Left lung (tissue), 14 donors: ENCODE measurements at places on chromosomes 5 and 9.

DNA sequence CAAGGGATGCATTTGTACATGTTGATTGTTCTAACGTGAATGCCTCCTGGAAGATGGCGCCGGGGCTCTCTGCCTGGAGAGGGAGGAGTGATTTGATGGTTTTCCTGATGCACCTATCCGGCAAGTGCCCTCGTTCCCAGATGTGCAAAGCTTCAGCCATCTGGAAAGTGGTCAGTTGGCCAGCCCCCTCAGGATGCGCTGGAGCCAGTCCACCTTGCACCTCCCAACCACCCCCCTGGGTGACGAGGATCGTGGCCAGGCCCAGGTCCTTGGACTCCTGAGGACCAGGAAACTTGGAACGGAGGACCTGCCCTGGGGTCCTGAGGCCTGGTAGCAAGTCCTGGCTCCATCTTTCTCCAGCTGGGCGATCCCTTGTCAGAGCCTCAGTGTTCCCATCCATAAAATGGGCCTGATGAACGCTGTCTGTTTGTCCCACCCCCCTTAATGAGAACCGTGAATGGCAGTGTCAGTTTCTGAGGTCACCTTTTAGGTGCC lies 23.6 kb upstream of the RNU6ATAC start:
- DNase-seq = peak; percentile 26

GRCh38 chr9:133143639-133144141 lies 20.0 kb downstream of the GBGT1 start:
- no peak for DNase-seq

DNA sequence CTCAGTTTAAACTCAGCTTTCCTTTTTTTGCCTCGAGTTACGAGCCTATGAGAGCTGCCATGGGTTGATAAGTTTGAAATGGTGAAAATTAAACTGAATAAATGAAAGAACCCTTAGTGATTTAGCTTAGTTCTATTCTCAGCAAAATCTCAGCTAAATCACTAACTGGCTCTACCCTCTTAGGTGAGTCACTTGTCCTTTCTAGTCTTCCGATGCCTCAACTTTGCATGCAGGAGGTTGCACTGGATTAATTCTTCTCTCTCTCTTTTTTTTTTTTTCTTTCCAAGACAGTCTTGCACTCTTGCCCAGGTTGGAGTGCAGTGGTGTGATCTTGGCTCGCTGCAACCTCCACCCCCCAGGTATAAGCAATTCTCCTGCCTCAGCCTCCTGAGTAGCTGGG lies 83.9 kb downstream of the PAPPA start:
- DNase-seq = no peak

DNA sequence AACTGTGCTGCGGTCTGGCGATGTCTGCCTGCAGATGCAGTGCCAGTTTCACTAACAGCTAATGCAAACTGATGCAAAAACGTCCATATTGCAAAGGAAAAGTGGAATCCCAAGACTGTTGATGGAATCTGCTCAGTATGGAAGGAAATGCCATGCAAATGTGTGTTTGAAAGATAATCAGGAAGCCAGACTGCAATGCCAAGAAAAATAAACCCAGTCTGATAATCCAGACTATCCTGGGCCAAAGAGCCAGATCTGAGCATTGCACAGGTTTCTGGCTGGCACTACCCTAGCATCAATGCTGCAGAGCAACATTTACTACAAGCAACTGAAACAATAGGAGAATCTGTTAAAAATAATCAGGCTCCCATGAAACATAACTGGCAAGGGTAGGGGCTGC lies 130.3 kb downstream of the FSTL4 start:
- no peak for DNase-seq

DNA sequence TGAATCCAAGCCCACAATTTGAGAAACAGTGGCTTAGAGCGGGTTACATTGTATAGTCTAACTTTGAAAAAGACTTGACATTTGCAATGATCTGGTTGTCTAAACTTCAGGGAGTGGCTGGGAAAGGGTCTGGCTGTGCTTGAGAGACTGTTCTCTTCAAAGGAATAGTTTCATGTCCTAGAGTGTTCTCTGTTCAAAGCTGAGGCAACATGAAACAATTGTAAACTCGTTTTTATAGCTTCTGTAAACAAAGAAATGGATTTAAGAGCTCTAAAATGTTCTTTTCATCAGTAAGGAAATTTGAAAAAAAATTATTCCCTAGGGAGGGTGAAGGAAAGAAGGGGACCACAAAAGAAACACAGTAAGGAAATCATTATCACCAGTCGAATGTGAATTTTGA lies 41.6 kb downstream of the FOCAD start:
- no peak for DNase-seq

DNA sequence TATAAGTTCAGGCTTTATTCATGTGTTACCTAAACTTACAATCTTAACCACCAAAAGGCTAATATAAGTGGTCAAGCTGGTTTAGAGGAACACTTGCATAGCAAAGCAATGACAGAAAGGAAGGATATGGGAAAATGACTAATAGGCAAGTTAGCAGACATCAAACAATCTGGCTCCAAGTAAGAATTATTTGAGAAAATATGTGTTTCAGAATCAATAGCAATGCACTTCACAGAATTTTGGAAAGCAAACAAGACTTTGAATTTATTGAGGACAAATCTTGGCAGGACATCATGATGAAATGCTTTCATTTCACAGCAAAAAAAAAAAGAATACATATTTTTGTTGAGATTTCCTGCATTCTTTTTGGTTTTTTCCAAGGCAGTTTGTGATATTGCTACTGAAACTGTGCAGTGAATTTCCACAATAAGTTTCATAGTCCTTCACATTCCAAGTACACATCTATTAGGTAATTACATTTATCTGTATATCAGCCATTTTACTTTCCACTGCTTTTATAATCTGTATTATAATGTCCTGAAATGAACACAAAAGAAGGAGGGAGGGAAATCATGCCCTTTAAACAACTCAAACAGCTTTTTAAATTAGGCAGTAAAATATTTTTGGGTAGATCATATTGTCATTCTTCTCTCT lies 417.9 kb downstream of the NR2F1-AS1 start:
- no peak for DNase-seq

- no peak for DNase-seq
Measured at GRCh38 chr9:113892861-113893491, 16.9 kb downstream of the ZNF618 start.

DNA sequence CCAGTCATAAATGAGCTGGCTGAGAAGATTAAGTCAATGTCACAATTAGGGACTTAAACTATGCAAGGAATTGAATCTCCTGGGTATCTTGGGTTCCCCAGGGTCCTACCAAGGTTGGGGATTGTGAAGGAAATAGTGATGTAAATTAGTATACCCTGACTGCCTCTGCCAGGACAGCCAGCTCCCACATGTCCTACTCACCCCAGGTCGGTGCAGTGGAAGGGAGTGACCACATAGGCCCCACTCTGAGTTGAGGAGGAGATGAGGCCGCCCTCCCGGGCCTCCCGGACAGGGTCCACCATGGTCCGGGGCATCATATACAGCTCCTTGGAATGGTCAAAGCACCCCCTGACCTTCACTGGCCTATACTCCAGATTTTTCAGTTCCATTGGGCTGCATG lies 2.7 kb downstream of the SURF1 start:
- DNase-seq = no peak

DNA sequence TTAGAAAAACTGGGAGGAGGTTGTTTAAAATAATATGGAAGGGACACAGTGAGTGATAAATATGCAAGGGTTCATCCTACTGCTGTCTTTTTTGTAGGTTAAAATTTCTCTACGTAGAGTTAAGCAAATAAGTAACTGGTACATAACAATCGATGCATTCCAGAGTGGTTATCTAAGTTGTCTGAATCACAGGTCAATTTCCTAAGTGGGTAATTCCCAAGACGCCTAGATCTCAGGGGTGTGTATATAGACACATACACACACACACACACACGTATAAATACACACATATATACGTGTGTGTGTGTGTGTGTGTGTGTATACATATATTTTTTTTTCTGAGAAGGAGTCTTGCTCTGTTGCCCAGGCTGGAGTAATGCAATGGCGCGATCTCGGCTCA lies 22.3 kb downstream of the CAAP1 start:
- no peak for DNase-seq

GRCh38 chr9:123657941-123658340 lies 272.0 kb downstream of the DENND1A start:
- no peak for DNase-seq

GRCh38 chr9:18601956-18602355 lies 128.0 kb downstream of the ADAMTSL1 start:
- DNase-seq = no peak

DNA sequence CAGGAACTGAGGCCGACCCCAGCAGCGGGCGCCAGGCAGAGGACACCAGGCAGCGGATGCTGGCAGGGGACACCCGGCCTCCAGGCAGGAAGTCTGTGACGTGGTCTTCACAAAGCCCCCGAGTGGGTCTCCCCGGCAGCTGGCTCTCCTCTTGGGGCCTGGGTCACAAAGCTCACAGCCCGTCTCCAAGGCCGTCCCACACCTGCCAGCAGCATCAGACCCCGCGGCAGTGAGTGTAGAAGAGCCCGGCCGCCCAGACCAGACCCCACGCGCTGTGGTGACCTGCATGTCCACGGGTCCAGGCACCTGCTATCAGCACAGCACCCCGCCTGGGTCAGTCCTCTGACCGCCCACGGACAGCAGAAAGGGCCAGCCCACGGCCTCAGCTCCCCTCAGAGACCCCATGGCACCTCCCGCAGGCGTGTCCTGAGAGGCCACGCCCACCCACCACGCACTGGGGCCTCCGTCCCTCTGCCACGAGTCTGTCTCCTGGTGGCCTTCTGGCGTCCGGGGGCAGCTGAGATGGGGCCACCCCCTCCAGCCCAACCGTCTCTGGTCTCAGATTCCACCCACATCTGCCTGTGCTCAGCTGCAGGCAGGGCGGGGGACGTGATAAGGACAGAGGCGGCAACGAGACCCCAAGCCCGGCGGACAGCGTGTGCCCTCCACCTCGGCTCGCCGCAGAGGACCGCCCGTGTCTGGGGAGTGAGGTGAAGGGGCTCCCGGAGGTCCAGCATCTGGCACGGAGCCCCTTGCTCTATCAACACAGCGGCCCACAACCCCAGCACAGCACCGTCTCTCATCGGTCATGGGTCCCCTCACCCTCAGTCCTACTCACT lies 34.2 kb downstream of the EXD3 start:
- no peak for DNase-seq

DNA sequence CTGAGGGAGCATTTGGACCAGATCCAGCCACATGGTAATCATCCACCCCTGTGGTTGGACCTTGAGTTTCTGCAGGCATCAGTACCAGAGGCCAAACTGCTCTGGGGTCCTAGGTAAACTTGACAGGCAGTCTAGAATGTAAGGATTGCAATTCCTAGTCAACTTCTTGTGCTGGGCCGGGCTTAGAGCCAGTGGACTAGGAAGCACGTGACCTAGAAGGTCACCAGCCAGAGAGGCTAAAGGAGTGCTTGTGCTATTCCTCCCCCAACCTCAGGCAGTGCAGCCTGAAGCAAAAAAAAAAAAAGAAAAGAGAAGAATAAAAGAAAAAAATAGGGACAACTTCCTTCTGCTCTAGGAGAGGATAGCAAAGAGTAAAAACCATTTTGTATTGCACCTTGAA lies 406.2 kb upstream of the FTMT start:
- no peak for DNase-seq

DNA sequence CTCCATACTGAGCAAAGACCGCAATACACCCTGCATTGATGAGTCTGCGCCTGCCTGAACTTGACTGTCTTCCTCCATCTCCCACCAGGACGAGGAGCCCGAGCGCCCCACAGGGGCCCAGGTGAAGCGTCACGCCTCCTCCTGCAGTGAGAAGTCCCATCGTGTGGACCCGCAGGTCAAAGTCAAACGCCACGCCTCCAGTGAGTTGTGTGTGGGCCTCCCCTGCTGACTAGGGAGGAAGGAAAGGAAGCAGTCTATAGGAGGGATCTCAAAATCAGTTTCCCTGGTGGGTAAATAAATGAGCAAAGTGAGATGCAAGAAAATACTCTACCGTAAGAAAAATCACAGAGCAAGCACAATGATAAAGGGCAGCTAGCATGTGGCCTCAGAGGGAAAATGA lies 22.8 kb upstream of the GRPEL2 start:
- DNase-seq = no peak

DNA sequence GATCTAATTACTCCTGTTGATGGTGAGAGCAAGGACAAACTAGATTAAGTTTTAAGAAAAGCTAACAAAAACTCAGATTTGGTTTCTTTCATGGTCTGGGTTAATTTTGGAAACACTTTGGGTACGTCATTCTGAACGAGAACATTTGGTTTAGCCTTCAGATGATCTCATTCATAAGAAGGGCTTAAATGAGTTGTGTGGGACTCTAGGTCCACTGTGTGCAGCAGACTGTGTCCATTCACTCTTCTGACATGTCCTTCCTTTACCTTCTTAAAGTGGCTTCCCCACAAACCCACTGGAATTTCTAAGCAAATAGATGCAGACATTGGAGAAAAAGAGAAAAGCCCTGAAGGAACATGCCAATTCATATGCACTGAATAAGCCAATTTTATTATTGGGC lies 96.8 kb downstream of the FBXO4 start:
- no peak for DNase-seq

DNA sequence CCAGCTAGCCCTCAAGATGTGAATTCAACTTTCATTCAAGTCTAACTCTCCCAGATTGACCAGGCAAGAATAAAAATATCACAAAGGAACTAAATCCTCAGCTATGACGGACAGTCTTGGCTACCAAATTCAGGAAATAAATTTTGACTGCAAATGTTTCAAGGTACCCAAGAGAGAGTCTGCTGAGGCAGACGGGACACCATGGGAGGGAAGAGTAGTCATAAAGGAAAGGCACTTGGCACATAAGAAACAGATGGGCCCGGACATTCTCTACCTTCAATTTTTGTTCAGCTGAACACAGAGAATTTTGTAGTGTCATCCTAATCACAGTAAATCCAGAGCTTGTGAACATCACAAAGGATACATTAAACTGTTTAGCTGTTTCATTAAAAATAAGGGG lies 390.0 kb downstream of the DTWD2 start:
- DNase-seq = no peak

- DNase-seq = no peak
Measured at GRCh38 chr5:146440870-146441495, 6.2 kb upstream of the TCERG1 start.

DNA sequence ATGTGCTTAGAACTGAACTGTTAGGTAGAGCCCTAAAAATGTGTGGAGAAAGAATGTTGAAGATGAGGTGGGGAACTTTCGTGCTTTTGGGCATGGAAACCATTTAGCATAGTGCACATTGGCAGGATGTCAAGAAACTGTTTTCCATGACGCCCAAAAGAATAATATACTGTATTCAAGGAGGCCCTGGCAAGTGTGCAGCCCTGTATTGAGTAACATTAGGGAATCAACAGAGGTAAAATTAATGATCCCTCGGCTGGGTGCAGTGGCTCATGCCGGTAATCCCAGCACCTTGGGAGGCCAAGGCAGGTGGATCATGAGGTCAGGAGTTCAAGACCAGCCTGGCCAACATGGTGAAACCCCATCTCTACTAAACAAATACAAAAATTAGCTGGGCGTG lies 20.9 kb upstream of the PLIN2 start:
- DNase-seq = no peak
